Prostate gland (tissue), 2 donors: ENCODE measurements at places on chromosomes 11 and 22.

DNA sequence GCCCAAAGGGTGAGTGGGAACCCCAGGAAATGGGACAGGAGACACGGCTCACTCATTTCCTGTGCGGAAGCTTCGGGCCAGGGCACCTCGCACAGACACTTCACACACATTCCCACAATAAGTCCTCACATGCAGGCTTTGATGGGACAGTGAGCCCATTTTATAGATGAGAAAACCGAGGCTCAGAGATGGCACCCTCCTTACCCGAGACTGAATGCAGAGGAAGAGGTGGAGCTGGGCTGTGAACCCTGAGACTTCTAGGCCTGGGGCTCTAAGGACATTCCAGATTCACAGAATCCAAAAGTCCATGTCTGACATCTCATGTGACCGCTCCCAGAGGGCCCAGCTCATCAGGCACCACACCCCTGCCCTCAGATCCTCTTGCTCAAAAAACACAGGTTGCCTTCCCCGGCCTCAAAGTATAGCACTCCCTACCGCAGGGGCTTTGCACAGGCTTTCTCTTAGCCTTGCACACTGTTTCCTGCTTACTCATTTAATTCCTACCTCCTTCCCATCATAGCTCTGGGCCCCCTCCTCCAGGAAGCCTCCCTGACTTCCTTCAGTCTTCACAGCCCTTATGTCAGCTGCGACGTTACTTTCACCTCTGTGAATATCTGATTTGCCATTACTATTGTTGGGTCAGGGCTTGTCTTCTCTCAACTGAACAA is 57.1 kb upstream of the TCF20 start:
- DNase-seq, result no peak

GRCh38 chr22:27412866-27413445 is 388.6 kb downstream of the MN1 start:
- DNase-seq, result no peak

- DNase-seq, result no peak
Observed at GRCh38 chr22:20060700-20061480, 19.2 kb upstream of the DGCR8 start.

- no peak for DNase-seq
Observed at GRCh38 chr22:49460592-49461281, 366.9 kb downstream of the BRD1 start.

GRCh38 chr11:2702771-2703362 is 3.1 kb upstream of the KCNQ1OT1 start:
- no peak for DNase-seq

DNA sequence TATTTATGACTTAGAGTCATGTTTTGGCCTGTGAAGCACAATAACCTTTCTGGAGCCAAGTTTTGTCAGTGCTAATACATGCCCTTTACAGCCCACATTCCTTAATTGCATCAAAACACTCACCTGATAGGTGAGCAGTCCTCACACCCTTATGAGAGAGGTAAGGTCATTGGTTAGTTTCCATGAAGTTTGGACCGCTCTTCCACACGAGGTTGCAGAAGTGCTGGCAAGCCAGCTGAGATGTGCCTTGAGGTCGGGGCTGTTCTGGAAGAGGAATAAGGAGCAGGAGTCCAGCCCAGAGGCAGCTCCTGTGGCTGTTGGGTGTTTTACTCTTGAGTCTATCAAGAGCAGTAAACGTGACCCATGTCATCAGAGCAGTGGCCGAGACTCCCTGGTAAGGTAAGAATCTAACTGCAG is 76.3 kb downstream of the CYB5R2 start:
- peak; percentile 75 for DNase-seq
